Germinal center (tissue), 1 donor: ENCODE measurements at places on chromosomes 2 and 18.

DNA sequence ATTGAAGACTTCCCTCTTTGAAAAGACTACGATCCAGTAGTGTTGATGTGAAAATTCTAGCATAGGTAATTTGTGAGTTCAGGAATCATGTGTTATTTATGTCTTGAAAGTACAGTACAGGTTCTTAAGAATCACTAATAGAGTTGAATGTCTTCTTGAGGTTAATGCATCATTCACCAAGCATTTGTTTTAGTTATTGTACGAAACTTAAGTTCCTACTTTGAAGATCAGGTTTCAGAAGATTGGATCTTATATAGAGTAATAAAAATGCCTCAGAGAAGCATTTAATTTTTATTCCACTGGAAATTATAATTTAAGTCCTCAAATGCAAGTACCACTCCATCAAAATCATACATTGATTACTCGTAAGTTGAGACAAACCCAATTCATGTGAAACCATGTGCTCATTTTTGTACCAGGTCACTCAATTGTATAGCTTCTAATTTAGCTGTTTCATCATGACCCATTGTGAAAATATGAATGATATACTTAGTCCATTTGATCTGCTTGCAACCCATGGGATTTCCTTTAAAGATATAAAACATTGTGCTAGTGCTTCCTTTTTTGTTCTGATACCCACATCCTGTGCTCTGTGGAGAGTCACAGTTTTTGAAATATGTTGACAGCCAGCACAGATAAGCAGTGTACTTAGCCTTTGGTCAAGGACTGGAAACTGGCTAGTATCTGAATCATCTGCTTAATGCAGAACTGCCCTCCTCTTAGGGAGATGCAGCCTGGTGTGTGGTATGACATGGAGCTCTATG, 22.5 kb upstream of the RAB27B start:
- DNase-seq, result no peak

GRCh38 chr2:18549083-18549482, 11.4 kb downstream of the RDH14 start:
- DNase-seq, result no peak

- DNase-seq, result no peak
Measured at GRCh38 chr2:217611626-217612127, 391.1 kb downstream of the TNS1 start.

DNA sequence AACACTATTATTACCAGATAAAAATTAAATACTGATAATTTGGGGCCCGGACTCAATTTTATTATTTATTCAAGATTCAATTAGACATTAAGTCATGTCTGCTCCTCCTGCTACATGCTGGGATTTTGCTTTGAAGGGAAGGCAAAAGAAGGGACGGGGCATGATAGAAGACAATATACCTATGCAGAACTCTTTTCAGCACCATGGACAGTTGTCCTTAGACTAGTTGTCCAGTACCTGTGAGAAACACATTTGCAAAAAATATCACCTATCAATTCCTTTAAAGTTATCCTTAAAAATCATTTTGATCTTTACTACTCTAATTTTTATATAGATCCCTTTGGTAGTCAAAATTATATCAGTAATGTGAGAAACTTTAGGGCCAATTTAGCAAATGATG, 100.2 kb upstream of the SULT1C3 start:
- DNase-seq, result no peak

DNA sequence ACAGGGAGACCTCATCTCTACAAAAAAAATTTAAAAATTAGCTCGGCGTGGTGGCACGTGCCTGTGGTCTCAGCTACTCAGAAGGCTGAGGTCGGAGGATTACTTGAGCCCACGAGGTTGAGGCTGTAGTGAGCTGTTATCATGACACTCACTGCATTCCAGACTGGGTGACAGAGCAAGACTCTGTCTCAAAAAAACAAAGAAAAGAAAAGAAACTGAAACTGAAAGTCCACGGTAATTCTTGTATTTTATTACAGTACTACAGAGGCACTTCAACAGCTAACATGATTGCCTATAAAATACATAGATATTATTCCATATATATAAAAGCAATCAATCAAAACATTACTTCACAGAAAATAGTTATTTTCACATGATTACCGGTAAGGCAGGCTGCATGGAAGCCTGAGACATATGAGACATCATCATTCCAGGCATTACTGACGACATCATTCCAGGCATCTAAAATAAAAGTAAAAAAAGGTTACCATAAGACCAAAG, 23.1 kb downstream of the PRPF40A start:
- no peak for DNase-seq

DNA sequence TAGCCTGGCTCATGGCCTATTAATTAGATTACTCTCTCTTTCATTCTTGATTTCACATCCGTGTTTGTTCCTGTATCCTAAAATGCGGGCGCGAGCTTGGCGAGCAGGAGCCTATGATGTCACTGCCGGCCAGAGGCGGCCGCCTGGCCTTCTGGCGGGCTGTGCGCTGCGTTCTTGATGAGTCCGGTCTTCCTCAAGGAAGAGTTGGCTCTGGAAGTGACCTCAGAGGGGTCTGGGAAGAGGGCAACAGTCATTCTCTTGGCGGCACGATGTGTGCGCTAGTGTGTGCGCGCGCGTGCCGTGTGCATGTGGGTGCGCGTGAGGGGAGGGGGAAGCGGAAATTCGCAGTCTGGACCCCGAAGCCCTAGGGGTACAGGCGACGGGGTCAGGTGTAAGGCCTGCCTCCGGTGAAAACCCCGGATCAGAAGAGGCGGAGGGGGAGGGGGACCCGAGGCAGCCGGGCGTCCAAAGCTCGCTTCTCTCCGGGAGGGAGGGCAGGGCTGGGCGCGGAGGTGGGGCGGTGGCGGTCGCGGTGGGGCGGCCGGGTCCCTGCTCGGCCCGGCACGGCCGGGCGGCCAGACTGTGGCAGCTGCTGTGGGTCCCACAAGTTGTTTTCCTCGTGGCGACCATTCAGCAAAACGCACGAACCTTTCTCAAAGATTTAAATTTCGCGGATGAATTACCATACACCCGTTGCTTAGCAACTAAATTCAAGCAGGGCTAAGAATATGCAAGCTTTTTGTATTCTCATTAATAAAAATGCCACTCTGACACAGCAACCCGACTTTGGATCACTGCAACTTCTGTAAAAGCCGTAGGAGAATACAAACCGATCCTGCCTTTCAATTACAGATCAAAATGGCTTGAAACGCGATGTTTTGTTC, 8.4 kb downstream of the POU3F3 start:
- DNase-seq, result no peak

DNA sequence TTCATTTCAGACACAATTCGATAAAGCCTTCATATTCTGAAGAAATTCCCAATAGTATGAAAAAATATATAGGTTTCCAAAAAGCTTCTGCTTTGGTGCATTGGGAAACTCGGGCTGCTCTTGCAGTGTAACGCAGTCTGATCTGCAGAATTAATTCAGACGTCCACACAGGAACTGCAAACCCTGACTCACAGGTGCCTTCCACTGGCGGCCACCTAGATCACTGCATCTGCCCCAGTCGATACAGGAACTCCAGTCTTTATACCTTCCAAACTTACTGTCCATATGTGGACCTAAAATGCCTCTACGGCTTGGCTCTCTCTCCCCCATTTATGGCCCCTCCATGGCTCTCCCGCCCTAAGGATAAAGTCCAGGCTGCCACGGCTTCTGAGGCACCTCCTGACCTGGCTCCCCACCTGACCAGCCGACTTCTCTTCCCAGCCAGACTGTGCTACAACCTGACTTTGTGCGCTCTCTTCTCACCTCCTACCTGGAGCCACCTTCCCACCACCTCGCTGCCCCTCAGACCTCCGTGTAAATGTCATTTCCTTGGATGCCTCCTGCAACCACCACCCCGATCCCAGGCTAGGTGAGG, 39.7 kb downstream of the L3MBTL4 start:
- DNase-seq, result no peak

- DNase-seq, result no peak
Measured at GRCh38 chr18:79642626-79643025, 37.0 kb upstream of the CTDP1 start.

DNA sequence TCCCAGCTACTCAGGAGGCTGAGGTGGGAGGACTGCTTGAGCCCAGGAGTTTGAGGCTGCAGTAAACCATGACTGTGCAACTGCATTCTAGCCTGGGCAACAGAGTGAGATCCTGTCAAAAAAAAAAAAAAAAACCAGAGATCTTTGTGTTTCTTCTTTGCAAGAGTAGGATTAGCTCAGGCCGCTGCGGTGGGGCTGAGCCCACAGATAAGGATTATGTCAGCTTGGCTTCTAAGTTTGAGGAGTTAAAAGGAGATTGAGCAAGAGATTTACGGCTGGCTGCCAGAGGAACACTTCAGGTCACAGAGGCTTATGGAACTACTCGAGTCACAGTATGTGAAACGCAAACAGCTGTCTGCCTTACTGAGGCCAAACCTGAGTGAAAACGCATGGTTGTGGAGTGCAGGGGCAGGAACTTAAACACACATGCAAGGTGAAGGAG, 146.7 kb upstream of the L3MBTL4 start:
- DNase-seq, result no peak

GRCh38 chr2:160394153-160394552, 99.5 kb downstream of the RBMS1 start:
- peak; percentile 45 for DNase-seq

- no peak for DNase-seq
Measured at GRCh38 chr2:200356321-200356720, 49.8 kb downstream of the SPATS2L start.

- DNase-seq, result no peak
Measured at GRCh38 chr2:71831193-71831577, 316.5 kb downstream of the CYP26B1 start.

DNA sequence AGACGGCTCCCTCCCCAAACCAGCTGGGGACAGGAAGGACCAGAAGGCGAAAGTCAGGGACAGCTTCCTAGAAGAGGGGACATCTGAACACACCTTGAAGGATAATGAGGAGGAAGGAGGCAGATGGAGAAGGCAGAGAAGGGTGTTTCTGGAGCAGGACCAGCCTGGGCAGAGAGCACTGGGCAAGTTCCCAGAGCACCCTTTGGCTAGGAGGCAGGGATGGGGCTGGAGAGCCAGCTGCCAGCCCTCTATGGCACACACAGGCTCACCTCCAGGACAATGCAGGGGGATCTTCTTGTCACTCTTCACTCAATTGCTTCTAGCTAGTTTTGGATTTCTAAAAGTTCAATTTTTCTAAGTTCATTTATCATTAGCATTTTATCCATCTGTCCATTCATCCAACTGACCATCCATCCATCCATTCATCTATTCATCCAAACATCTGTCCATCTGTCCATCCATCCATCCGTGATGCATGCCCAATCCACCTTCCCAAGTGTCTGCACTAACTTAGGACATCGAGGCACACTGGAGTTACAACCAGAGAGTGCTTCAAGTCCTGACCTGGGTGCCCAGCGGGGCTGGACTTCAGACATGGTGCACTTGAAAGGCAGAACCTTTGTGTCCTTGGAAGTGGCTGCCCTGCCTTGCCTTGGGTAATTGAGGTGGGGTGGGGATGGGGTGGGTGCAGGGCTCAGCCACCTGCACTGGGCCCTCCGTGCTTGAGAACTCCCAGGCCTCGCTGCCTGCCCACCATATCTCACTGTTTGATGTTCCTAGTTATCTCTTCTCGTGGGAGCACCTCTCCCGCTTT, 42.5 kb downstream of the INHBB start:
- DNase-seq, result no peak

GRCh38 chr18:46264255-46264654, 160.1 kb downstream of the HAUS1 start:
- DNase-seq, result no peak

DNA sequence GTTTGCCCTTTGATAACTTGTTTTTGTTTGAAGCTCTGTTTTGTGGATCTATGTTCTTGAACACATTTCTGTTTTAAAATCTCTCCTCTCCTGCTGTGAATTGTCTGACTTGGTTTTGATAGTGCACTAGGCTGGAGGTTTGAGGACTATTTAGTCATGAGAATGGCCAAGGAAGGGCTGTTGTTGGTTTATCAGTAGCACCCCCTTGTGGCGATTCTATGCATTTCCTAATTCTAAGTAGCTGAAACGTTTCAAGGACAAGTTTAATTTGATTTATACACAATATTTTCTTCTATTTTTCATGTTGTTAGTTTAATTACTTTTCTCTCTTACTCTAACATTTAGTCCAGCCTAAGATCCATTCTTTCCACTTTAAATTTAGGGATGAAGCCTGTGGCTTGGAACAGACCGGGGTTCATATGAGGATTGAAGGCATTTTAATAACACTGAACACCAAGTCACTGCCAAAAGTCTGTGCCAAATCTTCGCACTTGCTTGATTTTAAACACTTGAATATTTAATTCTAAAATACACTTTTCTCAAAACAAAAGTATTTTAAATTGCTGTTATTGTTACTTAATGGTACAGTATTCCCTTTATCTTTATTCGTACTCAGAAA, 166.0 kb downstream of the SOCS6 start:
- DNase-seq, result peak; percentile 29

GRCh38 chr2:42851186-42851585, 58.8 kb upstream of the HAAO start:
- DNase-seq, result no peak

- peak; percentile 42 for DNase-seq
Measured at GRCh38 chr2:85852937-85853498, 35.8 kb downstream of the ST3GAL5 start.

- no peak for DNase-seq
Measured at GRCh38 chr2:137050949-137051348, 285.6 kb downstream of the THSD7B start.

GRCh38 chr2:128494307-128494639, 175.6 kb upstream of the HS6ST1 start:
- no peak for DNase-seq

DNA sequence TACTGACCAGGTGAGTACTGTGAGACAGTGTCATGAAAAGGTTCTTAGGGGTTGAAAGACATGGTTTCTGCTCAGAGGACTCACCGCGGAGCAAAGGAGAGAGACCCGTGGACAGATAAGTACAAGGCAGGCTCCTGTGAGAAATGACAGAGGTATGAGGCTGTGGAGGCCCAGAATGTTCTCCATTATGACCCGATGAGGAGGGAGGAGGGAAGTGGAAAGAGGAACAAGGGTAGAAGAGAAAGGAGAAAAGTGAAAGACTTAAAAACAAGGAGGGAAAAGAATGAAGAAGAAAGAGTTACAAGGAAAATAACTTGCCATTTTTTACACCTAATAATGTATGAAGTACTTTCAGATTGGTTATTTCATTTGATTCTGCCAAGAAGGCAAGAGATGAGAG, 29.8 kb downstream of the MAPRE3 start:
- DNase-seq, result no peak

GRCh38 chr2:69013142-69013839, at the start of gene ANTXR1:
TSS of gene ANTXR1 (plus strand) at chr2:69013179. CDS start at chr2:69013500, 321 bp downstream.
- DNase-seq, result peak; percentile 22

- no peak for DNase-seq
Measured at GRCh38 chr2:9560628-9561027, 5.0 kb upstream of the ADAM17 start.
